ENCODE measurements at places on chromosomes 3 and 15.

- no peak for DNase-seq
These were observed 80.0 kb downstream of the CORO2B start for GRCh38 chr15:68658641-68659358.

- DNase-seq, result no peak
These were observed 497 bp upstream of the CLASP2 start for GRCh38 chr3:33718595-33718907.

DNA sequence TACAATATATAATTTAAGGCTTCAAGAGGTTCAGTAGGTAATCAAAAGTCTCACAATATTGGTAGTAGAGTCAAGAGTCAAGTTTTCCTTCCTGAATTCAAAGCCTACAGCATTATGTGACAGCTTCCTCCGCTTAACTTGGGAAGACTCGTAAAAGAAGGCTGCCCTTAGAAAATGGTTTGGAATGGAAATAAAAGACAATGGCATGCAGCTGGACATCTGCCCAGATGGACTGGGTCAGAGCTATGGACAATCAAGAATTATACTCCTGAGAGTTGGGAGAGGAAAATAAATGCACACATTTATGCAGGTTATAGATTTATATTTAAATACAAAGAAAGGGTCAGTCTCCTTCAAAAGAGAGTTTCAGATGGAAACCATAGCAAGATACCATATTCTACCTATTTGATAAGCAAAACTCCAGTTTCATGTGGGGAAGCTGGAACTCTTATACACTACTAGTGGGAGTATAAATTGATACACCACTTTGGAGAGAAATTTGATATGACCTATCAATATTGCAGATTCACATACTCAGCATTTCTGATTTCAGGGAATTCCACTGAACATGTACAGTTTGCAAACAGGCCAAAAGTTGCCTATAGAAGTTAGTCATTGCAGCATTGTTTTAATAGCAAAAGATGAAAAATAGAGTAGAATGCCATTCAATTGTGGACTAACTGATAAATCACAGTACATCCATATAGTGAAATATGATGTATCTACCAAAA, 6.1 kb downstream of the CRYBG3 start:
- DNase-seq, result no peak

DNA sequence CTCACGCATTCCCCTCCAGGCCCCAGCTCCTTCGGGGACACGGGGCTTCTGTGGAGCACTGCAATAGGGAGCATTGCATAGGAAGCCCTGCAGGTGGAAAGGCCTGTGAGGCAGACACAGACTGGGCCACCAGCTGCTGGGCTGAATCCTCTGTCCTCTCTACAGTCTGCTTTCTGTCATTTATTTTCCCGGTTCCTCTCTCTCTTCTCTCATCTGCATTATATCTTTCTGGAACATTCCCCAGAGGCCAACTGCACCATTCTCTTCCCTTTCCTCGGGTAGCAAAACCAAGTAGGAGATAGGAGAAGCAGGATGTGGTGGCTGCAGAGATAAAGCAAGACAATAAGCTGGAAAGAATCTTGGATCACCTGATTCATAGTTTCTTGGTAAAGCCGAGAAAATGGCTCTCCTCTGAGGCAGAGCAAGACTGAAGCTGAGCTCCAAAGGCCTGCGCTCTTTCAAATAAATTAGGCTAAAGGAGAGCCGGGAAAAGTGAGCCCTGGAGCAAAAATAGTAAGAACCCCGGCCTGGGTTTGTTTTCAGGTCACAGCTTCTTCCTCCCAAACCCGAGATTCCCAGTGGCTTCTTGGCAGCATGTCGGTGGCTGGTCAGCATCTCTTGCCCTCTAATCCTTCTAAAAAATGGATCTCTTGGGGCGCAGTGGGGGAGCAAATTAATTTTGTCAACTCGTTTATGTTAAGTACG, 5.3 kb downstream of the TM4SF4 start:
- DNase-seq, result no peak

- no peak for DNase-seq
These were observed 160.5 kb downstream of the ANO10 start for GRCh38 chr3:43461345-43461744.

GRCh38 chr15:31439328-31439727, 112.7 kb downstream of the KLF13 start:
- no peak for DNase-seq

DNA sequence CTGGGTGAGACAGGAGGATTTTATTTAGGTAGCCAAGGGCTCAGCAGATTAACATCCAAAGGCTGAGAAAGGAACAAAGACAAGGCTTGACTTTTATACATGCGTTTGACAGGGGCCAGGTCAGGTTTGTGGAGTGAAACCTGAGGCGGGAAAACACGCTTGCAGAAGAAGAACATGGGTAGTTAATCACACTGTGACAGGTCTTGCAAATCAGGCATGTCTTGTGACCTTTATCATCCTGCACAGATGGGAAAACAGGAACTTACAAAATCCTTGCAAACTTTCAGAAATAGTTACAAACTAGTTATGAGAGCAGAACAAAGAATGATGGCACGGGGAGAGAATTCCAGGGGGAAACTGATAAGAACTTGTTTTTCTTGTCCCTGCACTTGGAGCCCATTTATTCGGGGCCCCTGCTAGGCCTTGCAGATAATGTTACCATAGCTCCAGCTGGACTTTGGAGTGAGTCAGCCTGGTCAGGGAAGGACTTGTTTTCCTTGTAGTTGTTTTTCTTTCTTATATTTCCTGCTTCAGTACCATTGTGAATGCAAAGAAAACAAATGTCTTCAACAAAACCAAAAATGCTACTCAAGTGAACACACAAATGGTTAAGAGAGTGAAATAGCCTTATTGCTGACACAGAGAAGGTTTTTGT, 965.9 kb upstream of the ROBO1 start:
- peak; percentile 45 for DNase-seq

DNA sequence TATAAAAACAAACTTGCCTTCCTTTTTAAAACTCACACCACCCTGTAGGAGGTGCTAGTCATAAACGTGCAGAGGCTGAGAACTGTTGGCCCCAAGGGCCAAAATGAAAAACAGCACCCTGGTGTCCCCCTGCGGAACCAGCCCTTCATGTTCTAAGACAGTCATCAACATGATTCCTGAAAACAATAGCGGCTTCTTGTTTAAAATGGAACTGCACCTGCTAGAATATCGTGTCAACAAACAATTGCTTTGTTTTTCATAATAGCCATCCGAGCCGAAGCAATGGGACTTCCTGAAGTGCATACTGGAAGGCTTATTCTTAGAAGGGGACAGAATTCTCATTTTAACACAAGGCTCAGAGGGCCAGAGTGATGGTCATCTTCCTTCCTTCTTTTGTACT, 43.7 kb downstream of the MECOM start:
- DNase-seq, result no peak

DNA sequence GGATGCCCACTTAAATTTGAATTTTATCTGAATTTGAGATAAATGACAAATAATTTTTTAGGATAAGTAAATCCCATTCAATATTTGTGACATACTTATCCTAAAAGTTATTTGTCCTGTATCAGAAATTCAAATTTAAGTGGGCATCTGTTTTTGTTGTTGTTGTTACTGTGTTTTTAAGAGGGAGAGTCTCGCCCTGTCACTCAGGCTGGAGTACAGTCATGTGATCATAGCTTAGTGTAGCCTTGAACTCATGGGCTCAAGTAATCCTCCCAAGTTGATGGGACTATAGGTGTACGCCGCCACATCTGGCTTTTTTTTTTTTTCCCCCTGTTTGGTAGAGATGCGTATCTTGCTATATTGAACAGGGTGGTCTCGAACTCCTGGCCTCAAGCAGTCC, 283.0 kb downstream of the PTPRG start:
- DNase-seq, result no peak

DNA sequence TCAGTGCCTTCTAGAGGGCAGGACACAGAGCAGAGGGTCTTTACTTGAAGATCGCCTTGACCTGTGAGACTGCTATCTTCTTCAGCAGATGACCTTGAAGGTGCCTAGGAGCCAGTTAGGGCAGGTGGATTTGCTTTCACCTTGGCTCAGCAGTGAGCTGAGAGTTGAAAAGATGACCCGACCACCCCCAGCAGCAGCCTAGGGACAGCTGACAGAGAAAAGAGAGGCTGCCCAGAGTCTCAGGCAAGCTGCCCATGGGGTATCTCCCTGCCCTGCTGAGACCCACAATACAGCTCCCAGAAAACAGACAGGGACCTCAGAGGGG, 453 bp upstream of the LTF start:
- no peak for DNase-seq

GRCh38 chr3:161406594-161407555, 35.6 kb upstream of the SPTSSB start:
- no peak for DNase-seq

DNA sequence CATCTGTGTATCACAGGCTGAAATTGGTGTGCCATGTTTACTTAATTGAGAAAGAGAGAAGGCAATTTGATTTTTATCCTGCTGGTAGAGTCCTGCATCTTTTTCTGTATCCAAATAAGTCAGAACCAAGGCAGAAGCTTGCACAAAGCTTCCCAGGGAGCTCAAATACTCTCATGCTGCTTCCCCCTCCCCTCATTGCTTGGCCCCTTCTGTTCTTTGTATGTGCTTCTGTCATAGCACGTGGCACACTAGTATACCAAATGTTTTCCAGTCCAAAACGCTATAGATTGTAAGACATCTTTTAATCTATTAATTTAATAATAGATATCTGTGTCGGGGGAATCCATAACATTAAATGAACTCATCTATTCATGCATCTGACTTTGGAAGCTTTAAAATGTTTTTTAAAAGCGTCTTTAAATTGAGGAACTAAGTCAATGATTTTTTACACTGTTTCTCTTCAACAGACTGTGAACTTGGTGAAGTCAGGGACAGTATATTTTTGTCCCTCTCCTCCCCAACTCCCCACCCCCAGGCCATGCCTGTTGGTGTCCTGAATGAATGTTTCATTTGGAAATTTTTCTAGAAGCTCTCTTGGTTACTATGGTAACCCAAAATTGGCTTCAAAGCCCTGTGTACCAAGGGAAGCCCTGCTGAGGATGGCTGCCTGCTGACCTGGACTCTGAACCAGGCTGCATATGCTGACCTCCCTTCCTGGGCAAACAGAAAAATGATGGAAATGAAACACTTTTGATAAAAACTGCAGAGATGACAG, 26.2 kb upstream of the SLC35G2 start:
- DNase-seq, result no peak

DNA sequence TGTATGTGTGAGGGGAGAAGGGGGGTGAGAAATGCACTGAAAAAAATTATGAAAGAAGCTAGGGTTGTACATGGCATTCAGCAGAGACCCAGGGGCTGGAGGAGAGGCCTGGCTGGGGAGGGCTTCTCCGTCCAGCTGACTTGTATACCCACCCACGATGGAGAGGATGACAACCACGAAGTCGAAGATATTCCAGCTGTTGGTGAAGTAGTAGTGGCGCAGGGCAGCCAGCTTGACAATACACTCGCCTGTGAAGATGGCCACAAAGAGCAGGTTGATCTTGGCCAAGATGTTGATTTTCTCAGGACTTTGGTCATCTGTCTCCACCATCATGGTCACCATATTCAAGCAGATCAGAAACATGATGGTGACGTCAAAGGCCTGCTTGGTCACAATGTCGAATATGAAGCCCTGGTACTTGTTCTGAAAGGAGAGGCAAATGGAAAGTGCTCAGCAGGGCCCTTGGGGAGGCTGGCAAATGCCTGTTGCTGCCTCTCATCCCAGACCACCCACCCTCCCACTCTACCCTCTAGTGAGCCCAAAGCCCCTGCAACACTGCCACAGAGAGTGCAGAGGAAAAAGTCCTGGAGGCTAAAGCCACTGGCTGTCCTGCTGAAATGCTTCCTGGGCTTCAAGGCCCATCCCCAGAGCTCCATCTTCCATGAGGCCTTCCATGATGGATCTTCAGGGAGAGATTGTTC, 58.1 kb downstream of the EXOG start:
- no peak for DNase-seq

- DNase-seq, result no peak
These were observed 791.6 kb upstream of the ARRDC4 start for GRCh38 chr15:97168704-97169475.

DNA sequence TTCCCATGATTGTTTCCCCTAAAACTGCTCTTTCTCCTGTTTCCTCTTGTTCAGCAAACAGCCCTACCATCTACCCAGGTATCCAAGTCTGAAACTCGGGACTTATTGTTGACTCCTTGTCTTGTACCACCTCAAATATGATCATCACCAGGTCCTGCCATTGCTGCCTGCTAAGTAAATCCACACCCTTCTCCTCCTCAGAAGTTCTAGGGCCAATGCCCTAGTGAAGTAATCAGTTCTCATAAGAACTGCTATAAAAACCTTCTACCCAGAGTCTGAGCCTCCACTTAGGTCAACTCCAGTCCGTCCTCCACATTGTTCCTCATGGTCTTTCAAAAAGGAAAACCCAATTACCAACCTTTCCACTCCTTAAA, 77.0 kb upstream of the IL12A start:
- no peak for DNase-seq

- DNase-seq, result no peak
These were observed 2.2 kb downstream of the ABCC5 start for GRCh38 chr3:184015381-184016019.

DNA sequence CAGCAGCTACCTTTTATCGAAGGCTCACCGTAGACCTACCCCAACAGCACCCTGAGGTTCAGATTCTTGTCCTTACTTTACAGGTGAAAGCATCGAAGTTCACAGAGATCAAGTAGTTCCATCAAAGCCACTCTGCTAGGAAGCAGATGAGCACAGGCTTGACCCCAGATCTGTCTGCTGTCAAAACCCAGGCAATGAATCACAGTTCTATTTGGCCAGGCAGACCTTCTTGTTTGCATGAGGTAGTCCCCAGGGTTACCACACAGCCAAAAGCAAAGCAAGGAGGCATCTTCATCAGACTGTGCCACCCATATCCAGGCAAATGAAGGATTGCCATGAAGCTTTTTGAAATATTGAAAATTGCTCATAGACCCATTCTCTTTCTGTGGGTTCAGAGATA, 33.0 kb downstream of the HES1 start:
- no peak for DNase-seq

DNA sequence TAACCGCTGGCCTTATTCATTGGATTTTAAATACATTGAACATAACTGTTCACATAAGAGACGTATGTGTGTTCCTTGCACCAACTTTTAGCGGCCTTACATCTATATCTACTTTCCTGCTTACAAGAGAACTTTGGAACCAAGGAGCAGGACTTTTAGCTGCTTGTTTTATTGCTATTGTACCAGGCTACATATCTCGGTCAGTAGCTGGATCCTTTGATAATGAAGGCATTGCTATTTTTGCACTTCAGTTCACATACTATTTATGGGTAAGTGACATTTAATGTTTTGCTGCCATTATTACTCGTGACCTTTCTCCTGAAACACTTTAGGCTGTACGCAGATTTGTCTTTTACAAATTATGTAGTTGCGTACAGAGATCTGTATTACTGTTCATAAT, 47.1 kb downstream of the STT3B start:
- no peak for DNase-seq

DNA sequence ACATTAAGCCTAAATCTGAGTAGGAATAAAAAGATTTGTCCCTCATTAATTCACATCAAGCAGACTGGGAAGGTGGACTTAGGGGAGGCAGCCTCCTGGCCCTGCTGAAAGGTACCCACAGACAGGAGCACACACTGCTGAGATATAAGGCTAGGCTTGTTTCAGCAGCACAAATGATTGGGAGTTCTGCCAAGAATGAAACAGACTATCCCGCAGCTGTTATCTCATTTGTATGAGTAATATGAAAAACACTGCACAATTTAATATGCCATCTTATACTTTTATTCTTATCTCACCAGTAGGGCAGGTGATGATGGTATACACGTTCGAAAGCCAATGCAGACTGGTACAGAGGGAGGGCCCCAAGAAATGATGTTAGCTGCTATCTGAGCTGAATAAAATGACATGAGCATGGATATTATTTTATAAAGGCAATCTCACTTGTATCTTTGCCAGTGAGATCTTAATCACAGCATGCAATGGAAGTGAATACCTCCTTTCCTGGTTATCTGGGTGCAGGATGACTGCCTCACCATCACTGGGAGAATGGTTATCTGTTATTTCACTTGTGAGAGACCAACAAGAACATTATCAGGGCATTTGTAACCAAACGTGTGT, 258.7 kb upstream of the PPP2R3A start:
- DNase-seq, result no peak

Measured in HS-27A (cell line).